Kidney tubule cell (primary cell): ENCODE measurements at places on chromosomes 7 and 10.

DNA sequence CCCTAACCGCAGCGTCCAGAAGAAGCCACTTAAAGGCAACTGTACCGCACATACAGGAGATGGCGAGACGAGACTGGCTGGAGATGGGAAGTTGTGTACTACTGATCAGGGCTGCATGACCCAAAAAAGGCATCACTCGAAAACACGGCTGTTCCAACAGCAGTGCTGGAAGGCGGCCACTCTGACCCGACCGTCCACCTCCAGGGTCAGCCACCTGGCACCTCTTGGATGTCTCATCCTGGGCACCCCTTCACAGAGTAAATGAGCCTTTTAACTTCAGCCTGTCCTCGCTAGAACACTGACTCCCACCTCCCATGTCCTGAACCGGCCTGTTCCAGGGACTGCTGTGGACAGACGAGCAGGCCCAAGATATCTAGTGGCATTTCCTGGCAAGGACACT is 180.7 kb downstream of the DIP2C start:
- no peak for DNase-seq

DNA sequence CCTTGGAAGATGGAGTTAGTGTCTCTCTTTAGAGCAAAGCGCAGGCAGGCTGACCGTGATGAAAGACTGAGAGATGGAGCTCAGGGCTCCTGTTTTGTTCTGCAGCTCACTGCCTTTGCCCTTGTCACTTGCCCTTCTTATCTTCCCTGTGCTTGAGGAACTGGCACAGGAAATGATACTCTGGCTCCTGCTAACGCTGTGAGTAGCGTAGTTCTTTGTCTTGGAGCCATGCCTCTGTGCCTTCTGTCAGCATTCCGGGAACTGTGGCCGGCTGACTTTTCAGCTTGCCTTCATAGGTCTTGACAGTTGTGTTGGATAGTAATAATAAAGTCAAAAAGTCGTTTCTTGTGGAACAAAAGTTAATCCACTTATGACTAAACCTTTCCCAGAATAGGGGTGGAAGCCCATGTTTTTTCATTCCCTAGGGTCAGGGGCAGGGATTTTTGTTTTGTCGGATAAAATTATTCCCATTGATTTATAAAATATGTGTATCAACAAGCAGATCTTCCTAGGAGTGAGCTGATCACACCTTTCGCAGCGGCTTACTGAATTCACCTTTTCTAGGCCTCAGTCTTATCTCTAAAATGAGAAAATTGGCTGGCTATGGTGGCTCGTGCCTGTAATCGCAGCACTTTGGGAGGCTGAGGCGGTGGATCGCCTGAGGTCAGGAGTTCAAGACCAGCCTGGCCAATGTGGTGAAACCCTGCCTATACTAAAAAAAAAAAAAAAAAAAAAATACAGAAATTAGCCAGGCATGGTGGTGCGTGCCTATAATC is 16.6 kb upstream of the TMEM236 start:
- DNase-seq, result no peak

- peak; percentile 82 for DNase-seq
These were observed 1.7 kb upstream of the EGR2 start for GRCh38 chr10:62817766-62818425.

DNA sequence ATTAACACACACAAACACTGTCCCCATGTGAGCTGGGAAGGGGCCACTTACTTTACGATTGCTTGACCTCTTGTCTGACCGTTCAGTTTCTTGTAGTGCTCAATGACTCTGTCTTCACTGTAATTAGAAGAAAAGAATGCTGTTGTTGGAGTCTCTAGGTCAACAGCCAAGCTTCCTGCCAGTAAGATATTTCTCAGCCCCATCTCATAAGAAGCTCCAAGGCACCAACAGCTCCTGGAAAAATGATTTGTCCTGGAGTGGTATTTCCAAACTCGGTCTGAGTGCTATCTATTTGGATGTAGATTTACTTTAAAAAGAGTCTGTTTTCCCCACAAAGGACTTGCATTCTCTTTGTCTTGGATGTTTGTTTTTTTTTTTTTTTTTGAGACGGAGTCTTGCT is 153.7 kb downstream of the PRPF18 start:
- no peak for DNase-seq

DNA sequence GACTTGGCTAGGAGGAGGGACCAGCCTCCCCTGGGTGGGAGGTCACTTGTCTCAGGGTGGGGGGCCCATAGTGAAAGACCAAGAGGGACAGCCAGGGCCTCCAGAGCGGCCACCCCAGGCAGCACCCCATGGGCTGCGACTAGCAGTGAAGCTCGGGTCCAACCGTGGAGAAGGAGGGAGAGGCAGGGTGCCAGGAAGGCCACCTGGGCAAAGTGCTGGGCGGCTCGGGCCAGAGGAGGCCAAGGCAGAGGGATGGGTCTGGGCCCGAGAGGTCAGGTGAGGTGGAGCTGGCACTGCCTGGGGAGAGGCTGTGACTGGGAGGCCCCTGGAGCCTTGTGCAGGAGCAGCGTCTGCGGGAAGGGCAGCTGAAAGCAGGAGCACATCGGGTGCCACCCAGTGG is 41.8 kb downstream of the CLRN3 start:
- no peak for DNase-seq

DNA sequence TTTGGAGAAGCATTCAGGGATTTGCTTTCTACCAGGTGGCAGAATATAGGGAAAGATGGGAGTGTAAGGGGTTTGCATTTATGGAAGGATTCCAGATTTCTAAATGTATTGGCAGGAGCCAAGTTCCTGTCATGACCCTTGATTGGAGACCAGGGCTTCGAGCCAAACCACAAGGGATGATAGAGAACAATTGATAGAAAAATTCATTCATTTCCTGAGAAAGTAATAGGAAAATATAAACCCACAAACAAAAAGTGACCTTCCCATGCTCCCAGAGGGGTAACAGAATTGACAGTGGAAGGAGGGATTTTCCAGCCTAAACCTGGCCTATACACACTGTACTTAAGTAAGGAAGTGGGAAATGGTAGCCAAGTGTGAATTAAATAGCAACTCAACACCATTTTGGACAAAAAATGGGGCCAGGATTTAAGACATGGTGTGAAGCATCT is 22.4 kb upstream of the IFIT2 start:
- peak; percentile 73 for DNase-seq

DNA sequence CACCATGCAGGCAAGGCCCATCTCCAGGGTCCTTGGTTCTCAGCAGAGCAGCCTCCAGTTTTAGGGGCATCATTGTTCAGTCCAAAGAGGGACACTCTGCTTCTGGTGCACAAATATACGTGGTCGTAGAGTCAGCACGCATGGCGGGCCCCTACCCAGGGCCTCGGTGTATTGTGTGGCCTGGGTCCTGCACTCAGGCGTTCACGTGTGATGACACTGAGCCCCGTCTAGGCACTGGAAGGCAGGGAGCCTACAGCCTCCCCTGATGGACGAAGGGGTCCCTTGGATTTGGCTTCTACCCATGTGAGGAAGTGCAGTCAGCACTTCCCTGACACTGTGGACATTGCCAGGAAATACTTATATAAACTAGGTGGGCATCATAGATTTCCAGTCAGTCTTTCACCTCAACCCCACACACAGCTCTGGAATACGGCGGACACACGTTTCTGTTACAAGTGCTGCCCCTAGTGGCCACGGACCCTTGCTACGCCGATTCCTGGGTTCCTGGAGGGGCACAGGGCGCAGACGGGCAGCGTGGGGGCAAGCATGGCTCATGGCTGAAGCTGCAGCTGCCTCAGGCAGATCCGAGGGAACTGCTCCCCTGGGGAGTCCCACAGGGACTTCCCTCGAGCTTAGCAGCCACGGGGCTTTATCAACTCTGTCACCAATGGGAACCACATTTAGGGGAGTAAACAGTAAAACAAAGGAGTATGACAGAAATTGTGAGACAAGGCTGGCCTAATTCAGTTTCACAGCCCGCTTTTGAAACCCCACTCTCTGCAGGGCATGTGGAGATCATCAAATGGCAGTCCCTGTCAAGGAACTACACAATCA is 25.4 kb downstream of the AIFM2 start:
- no peak for DNase-seq

DNA sequence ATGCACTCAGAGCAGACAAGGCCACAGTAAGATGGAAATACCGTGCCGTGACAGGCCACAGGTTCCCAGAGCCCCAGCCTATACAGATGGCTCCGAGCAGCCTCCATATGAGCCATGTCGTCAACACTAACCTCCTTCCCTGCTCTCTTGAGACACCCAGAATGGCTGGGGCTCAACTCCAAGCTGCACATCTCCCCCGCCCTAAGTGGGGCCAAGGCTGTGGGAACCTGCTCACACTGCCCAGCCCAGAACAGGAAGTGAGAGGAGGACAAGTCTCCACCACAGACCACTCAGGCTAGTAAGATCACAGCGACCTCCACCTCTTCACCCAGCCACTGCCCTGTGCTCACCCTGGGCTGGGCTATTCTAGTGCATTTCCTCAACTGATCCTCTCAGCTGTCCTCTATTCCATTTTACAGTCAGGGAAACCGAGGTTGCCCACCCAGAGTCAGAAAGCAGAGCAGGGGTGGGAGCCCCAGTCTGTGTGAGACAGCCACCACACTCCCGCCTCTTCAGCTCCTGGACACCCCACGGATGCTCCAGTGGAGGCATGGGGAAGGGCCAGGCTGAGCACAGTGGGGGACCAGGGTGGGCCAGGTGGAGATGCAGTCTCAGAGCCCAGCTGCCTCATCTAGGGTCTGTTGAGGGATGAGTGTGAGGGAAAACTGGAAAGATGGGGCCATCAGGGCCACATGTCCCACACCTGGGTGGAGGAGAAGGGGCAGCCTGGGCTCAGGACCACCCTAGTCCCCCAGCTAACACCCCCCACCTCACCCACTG is 11.6 kb downstream of the GRID1 start:
- DNase-seq, result no peak

- DNase-seq, result peak; percentile 60
These were observed 236.3 kb upstream of the ANKRD30A start for GRCh38 chr10:36888925-36889573.

DNA sequence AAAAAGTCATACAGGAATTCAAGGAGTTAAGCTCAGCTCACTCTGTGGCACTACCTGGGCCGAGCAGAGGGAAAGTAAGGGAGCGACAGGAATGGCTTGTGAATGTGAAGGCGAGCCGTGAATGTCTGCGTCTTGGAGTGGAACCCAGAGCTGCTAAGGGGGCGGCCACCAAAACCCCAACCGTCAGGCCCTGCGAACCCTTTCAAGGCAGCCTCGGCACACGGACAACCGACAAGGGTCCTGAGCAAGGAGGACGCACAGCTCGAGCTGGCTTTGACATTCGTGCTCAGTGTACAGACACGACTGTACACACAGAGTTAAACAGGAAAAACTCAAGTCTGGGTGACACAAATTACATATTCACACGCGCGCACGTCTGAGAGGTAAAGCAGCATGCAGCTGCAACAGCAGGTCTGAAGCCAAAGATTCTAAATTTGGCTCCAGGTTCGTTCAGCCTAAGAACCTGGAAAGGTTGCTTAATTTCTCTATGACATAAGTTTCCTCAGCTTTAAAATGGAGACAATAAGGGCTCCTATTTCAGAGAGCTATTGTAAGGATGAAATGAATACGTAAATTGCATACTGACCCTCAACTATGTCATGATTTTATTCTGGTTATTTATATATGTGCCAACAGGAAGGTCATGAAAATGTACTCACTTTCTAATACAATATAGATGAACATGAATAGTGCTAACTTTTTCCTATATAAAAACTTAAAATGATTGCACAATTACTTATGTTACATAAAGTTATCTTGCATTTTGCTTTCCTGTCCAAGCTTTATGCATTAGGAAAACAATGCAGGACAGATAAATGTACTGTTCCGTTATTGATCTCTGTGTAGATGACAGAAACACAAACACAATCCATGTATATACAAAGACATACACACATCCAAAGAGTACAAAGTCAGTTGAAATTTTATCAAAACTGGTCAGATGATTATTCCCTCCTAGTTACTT is 192.9 kb downstream of the ZMYND11 start:
- DNase-seq, result no peak

GRCh38 chr7:142894112-142894984 is 8.8 kb upstream of the TRPV6 start:
- DNase-seq, result no peak

DNA sequence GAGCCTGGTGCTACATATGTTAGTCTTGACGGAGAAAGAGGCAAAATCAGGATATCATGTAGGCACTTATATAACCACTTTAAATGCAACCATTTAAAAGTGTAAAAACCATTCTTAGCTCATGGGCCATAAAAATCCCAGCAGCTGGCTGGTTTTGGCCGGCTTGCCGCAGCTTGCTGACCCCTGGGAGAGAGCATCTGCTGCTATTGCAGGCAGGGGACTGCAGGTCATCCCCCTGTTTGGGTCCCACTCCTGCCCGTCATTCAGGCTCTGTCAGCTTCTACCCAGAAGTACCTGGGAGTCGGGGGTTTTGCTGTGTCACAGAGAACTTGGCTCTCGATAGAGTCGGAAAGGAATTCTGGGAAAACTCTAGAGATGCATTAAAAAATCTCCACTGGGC is 187.4 kb downstream of the CUX1 start:
- DNase-seq, result no peak

DNA sequence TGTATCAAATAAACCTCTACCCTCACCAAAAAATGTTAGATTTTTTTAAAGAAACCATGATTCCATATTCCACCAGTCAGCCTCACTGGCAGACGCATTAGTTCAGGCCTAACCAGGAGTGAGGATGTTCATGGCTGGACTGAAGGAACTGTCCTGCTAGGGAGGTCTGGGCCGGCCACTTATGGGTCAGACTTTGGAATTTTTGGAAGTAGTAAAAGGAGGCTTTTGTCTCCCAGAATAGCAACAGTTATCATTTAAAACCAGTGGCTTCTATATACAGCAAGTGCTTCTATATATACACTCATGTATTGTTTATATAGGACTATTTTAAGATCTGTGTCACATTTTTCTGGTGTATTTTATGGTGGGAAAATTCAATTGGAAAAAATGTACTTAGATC is 120.5 kb downstream of the CNNM2 start:
- DNase-seq, result no peak

- peak; percentile 98 for DNase-seq
These were observed 224.7 kb upstream of the SH2B2 start for GRCh38 chr7:102061981-102062390.
